Iris pigment epithelial cell (primary cell): ENCODE measurements at places on chromosomes 3 and 15.

DNA sequence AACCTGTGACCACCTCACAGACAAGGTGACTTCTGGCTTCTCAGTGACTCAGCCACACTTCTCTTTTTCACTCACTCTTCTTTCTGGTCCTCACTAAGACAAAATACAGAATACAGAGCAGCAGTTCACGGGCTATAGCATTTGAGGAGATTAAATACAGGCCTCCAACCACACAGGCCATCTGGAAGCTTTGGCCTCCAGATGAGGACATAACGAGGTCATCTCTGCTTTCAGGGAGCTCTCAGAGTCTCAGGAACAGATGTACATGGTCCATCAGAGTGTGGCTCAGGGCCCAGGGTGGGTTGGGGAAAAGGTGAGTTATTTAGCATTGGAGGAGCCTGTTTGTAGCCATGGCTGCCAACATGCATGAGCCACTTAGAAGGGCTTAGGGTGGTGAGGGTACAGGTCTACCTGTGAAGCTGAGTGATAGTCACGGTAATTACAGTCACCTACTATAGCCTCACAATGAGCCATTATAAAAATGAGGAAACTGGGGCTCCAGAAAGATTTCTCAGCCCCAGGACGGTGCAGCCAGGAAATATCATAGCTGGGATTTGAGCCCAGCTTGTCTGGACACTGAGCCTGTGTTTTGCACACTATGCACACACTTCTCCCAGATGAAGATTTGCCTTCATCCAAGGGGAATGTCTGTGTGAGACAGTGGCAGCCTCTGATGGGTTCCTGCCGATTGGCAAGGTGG is 159.8 kb upstream of the CTDSPL start:
- no peak for DNase-seq

DNA sequence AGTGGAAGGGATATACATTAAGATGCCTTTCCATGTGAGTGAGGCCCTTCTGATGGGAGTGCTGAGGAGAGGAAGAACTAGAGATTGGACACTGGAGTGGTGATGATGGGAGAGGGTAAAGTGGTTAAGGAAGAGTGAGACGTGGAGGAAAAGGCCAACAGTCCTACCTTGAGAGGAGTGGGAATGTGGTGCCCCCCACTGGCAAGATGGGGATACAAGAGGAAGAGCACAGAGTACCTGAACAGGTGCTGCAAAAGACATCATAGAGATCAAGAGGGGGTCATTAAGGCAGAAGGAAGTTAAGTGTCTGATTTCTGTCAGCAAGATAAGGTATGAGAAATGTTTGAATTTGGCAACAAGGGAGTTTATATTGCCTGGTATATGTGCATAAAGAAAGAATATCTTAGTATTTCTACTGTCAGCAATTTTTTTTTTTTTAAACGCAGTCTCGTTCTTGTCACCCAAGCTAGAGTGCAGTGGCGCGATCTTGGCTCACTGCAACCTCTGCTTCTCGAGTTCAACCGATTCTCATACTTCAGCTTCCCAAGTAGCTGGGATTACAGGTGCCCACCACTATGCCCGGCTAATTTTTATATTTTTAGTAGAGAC is 34.0 kb downstream of the ARIH2 start:
- DNase-seq = no peak

DNA sequence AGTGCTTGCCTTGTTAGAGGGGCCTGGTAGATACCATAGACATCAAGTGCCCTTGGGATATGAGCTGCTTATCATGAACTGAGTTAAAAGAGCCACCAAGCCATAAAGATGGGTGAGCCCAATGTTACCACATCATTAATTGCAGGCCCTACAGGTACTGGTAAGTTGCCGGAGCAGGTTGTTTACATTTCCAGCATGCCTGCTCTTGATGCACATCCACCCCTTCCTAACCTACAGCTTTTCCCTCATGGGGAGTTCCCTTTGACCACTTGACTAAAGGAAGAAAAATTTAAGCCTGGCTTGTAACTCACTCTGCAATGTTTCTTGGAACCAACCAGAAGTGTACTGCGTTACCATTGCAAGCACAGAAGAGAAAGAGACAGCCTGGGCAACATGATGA is 24.7 kb upstream of the ULK4 start:
- DNase-seq = no peak

- DNase-seq = peak; percentile 18
Observed at GRCh38 chr3:135125171-135125801, 330.2 kb downstream of the EPHB1 start.

GRCh38 chr15:74839526-74840395 is 3.2 kb downstream of the ULK3 start:
- DNase-seq = no peak

DNA sequence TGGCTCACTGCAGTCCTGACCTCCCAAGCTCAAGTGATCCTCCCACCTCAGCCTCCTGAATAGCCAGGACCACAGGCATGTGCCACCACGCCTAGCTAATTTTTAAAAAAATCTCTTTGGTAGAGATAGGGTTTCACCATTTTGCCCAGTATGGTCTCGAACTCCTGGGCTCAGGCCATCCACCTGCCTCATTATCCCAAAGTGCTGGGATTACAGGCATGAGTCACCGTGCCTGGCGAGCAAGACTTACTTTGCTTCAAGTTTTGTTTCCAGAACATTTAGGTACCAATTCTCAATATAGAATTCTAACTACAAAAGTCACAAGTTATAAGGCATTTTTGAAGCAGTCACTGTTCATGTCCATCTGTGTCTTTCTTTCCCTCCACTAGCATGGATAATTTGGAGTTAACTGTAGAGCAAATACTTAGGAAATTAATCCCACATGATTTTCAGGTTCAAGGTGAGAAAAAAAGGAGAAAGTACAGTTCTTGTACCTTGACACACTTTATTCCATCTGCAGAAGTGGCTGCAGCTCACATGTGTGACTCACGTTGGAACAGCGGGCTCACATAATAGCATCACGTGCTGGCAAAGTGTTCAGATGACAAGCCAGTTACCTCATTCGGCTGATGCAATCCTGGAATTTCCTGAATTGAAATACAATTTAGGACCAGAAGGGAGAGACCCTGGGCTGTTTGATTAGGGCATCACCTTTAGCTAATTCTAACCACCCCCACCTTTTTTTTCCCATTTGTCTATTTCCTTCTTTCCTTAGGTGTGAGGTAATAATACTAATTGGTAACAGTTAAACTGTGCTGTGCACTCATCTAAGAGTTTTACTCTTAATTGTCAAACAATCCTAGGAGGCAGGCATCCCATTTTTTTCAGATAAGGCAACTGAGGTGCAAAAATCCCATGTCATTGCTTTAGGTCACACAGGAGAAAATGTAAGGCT is 46.9 kb upstream of the NEDD4 start:
- DNase-seq = peak; percentile 97

DNA sequence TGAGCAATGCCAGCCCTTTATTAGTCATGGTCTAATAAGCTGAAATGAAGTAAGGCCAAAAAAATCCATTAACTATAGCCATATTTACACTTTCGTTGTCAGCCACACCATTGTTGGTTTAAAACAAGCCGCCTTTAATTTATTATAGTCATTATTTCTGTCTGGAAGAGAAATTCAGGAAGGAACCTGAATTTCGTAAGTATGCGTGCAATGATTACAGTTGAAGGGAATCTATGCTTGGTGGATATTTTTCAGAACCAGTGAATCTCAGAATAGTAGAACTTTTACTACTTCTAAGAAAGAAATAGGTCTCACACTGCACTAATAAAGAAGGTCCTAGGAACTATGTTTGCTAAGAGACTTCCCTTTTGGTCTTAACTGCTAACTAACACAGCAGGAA is 59.1 kb downstream of the FAM43A start:
- no peak for DNase-seq

- DNase-seq = no peak
Observed at GRCh38 chr3:140933109-140933508, 8.5 kb upstream of the SLC25A36 start.

DNA sequence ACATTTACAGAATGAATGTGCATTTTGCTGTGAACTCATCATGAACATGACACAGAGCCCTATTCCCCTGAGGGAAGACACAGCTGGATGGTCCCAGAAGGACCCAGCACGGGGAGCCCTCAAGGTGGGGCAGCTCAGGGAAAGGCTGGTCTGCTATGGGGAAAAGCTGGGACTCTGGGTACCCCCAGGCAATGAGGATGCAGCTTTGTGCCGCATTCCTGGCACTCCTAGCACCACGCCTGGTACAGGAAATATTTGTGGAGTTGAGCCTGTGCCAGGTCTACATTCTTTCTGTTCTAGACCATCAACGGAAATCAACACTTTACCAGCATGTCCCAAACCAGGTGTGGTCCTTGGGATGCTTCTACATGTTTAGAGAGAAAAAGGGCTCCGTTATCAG is 74.0 kb downstream of the SRGAP3 start:
- DNase-seq = peak; percentile 3

- DNase-seq = no peak
Observed at GRCh38 chr3:114119776-114120175, 59.1 kb downstream of the DRD3 start.

- DNase-seq = no peak
Observed at GRCh38 chr3:113897373-113897777, 50.4 kb upstream of the ZDHHC23 start.

DNA sequence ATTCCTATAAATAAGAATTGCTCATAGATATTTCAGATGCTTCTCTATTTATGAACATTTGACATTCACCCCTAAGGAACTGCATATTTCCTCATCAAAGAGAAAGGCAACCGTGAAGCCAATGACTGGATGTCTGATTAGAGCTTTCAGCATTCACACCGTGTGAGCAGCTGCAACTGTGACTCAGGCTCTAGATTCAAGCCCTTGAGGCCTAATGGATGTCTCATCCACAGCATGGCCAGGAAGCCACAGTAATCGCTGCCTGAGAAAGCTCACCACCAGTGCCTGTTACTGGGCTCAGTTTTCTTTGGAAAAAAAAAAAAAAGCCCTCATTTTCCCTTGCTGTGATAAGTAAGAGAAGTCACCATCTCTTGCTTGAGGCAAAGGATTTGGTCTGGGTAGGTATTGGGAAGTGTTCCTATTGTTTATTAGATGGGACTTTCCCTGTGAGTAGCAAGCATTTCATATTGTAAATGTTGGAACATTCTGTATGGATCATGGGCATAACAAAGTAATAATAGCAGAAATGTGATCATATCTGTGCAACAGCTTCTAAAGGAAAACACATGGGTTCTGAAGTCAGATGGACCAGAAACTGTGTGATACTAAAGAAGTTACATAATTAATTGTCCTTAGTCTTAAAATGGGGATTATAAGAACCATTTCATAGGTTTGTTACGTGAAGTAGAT is 783.7 kb downstream of the AGBL1 start:
- DNase-seq = peak; percentile 31

DNA sequence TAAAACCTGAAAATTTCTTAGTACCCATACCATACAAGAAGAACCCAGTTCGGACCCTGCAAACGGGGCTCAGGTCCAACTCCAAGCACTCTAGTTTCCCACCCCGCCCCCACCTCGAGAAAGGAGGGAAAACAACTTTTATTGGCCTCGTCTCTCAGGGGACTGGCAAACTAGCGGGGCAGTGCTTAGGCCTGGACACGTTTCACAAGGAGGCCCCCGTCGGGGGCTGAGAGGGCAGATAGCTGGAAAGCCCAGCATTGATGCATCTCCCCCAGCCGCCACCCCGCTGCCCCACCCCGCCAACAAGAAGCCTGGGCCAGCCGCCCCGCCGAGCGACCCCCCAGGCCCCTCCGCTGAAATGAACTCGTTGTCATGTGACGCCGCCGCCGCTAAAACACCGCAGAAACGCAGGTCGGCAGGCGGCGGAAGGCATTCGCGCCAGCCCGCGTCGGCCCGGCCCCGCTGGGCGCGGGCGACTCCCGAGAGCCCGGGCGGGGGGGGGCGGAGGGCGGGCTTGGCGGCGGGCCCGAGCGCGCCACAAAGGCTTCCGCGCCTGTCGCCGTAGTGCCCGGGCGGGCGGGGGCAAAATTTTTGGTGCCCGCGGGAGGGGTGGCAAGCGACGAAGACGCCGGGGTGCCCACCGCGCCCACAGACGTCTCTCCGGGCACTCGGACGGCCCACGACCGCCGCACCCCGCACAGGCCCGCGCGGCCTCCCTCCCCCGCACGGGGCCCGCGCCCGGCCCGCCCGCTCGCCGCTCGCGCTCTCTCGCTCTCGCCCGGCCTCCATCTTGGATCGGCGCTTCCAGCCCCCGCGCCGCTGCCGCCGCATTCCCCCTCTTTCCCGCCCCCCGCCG is 634 bp downstream of the STAG1 start:
- peak; percentile 64 for DNase-seq

DNA sequence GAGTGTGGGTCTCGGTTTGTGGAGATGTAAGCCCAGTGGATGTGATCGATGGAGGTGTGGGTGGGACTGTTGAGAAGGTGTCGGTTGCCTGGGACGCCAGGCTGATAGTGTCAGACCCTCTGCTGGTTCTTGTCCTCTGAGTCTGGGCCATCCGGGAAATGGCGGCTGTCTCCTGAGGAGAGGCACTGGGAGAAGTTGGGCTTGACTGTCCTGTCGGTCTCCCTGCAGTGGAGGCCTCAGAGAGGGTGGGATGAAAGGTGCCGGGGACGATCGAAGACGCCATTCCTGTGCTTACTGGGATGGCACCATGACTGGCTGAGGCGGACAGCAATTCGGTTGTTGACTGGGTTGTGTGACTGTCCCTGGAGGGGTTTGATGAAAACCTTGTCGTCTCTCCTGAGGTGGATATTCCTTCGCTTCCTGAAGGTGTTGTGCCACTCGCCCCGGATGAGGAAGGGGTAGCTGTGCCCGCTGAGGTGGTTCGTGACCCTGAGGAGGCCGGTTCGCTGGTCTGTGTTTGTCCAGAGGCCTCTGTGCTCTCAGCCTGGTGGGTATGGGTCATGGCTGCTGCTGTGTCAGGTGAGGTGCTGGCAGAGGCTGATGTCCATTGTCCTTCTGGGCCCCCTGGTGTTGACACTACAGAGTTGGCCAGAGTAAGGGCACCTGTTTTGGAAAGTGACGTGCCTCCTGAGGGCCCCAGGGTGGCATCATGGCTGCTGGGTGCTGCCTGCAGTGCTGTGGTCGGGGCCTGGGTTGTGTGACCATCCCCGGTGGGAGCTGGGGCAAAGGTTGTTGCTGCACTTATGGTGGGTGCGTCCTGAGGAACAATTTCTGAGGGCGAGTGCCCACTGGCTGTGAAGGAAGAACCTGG is 22.8 kb downstream of the MUC4 start:
- DNase-seq = no peak
